ENCODE measurements at places on chromosomes 4 and X.
A peak's percentile ranks its signal among the peaks of the same experiment; 100 is the strongest.

DNA sequence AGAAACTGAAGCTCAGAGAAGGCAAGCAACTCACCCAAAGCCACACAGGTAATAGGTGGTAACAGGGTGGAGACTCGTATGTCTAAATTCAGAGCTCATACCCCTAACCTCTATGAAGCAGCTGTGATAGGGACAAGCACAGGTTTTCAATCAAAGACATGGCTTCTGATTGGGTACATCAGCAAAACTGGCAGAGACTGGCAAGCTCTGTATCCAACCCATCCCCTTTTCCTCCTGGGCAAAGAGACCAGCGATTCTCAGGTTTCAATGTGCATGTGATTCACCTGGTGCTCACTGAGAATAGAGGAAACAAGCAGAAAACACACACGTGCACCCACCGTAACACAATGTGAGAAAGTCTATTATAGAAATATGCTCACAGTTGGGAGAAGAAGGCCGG lies 153.0 kb downstream of the SMIM20 start:
- no peak for DNase-seq

GRCh38 chrX:148135738-148136137 lies 154.6 kb downstream of the FMR1NB start:
- DNase-seq = peak; percentile 20

GRCh38 chr4:142356801-142357200 lies 489.3 kb downstream of the INPP4B start:
- no peak for DNase-seq

GRCh38 chr4:86670756-86671155 lies 76.6 kb downstream of the PTPN13 start:
- DNase-seq = peak; percentile 68

DNA sequence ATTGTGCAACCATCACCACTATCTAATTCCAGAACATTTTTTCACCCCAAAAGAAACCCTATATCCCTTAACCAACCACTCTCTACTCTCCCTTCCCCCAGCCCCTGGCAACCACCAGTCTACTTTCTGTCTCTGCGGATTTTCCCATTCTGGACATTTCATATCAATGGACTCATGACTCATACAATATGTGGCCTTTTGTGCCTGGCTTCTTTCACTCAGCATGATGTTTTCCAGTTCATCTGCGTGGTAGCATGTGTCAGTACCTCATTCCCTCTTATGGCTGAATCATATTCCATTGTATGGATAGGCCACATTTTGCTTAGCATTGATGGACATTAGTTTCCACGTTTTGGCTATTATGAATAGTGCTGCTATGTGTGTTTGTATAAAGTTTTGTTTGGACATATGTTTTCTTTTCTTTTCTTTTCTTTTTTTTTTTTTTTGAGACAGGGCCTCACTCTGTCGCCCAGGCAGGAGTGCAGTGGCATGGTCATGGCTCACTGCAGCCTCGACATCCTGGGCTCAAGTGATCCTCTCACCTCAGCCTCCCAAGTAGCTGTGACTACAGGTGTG lies 335.4 kb downstream of the BCOR start:
- DNase-seq = peak; percentile 89

DNA sequence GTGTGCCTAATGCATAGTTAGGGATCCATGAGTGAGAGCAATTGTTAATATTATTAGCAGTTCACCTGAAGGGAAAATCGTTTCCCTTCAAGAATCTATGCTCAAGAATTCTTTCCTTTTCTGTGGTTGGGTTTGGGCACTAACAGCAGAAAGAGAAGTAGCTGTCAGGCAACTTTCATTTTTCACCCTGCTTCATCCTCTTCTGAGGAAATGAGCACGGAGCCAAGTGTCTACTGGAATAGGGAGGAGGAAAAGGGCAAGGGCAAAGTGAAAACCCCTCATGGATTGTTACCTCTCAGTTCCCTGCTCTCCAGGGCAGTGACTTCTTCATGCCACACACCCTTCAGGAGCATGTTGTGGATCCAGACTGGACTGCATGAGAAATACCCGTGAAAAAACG lies 2.6 kb upstream of the HPGDS start:
- no peak for DNase-seq

DNA sequence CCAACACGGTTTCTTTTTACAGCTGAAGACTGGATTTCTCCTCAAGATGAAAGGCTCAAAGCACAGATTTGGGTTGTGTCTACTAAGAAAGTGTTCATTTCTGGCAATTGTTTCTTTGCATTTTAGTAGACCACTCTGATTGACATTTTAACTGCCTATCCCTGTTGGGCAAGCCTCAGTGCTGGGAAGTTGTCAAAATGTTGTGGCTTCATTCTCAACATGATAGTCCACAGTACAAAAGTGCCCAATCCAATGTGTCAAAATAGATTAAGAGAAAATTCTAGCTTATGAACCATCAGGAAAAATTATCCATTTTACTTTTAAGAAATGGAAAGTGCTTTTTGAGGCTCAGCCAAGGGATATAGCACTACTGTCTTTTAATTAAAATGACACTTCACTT lies 323.9 kb upstream of the PRPS2 start:
- no peak for DNase-seq

DNA sequence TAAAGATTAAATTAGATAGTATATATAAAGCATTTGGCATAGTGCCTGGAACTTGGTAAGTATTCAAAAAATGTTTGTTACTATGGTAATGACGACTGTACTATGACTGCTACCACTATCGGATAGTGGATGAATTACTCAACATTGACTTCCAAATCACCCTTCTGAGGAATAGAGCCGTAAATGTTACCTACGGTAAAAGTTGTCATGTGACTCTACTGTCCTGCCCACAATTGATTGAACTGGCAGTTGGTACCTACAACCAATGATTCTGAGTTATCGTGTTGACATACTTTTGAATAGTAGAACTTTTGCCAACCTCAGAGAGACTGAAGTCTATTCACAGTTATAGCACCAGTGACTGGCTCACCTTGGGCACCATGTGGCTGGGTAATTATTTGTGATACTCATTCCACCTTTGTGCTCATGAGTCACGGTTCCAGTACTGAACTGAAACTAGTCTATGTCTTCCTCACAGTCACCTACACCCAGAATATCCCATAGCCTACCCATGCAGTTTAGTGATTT lies 185.5 kb upstream of the PITX2 start:
- DNase-seq = peak; percentile 25

- DNase-seq = peak; percentile 32
Observed at GRCh38 chr4:26151615-26152014, 169.2 kb upstream of the RBPJ start.

DNA sequence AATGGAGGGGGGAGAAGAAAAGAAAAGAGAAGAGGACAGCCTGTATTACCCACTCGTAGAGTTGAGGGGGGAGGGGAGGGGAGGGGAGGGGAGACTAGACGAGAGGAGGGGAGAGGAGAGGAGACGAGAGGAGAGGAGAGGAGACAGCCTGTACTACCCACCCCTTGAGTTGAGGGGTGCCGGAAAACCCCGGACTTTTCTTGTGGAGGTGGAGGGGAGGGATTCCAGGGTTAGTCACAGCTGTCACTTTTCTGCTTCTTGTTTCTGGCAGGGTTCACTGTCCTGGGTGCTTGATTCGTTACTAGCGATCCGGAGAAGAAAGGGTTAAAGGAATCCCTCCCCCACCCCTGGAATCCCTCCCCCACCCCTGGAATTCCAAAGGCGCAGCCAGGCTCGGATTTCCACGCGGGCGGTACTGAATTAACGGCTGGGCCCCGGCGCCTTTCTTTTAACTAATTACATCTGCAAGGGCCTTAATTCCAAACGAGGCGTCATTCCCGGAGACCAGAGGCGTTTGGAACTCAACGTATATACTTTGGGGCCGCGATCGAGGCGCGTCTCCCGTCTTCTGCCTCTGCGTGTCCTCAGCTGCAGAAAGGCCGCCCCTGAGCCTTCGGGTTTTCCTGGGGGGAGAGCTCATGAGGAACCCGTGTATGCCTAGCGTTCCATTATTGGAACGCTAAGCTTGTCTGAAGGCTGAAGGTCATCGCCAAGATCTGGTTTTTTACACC lies 20.1 kb upstream of the CSF2RA start:
- no peak for DNase-seq

DNA sequence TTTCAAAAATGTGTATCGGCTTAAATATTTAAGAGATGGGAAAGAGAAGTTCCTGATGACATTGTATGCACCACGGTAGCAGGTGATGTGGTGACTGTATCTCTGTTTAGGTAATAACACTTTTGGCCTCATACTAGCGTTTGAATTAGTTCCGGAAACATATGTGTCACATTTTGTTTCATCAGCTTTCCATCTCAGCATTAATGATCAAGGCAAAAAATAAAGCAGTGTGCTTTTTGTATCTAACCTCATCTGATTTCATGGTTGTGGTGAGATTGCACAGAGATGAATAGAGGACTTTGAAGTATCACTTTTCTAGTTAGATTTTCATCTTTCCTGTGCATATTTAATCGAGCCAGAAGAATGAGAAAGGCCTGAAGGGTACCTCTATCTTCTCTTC lies 206.4 kb upstream of the SPRY1 start:
- no peak for DNase-seq

DNA sequence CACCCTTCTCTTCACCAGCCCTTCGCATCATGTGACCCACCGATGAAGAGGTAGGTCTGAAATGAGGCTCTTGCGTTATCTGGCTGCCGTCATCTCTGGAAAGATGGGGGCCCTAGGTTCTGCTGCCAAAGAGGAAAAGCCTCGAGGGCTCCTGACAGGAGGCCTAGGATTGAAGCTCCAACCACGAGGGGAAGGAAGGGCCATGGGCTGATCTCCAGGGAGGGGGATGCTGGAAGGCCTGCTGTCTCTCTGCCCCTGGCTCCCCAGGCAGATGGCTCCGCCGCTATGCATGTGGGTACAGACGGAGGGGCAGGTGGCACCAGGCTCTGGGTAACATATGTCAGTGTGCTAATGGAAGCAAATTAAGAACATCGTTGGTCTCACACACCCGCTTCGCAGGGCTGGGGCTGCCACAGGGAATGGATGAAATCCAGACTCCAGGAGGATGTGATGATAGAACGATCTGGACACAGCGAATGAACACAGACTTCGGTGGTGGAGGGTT lies 44.9 kb downstream of the AFAP1 start:
- DNase-seq = no peak

DNA sequence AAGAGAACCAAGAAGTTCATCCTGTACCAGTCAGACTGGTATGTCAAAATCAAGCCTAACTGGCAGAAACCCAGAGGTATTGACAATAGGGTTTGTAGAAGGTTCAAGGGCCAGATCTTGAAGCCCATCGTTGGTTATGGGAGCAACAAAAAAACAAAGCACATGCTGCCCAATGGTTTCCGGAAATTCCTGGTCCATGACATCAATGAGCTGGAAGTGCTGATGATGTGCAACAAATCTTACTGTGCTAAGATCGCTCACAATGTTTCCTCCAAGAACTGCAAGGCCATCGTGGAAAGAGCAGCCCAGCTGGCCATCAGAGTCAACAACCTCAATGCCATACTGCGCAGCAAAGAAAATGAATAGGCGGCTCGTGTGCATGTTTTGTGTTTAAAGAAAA lies 172.7 kb upstream of the MED14 start:
- DNase-seq = peak; percentile 23

DNA sequence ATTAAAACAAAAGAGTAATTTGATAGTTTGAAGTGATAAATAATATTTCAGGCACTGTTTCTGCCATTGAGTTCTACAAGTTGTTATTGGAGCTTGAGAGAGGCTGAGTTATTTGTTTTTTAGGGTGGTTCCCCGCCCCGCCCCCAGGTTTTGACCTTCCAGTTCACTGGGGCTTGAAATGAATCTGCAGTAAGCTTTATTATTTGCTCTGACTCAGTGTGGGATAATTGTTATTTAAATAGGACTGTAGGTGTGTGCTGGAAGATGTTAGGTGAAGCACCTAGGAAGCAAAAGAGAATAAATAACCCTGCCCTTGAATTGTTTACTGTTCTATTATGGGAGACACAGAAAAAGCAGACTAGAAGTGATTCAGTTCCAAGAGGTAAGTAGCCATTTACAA lies 81.2 kb upstream of the KCNIP4 start:
- no peak for DNase-seq

GRCh38 chr4:26992657-26993361 lies 132.2 kb downstream of the STIM2 start:
- DNase-seq = peak; percentile 50

DNA sequence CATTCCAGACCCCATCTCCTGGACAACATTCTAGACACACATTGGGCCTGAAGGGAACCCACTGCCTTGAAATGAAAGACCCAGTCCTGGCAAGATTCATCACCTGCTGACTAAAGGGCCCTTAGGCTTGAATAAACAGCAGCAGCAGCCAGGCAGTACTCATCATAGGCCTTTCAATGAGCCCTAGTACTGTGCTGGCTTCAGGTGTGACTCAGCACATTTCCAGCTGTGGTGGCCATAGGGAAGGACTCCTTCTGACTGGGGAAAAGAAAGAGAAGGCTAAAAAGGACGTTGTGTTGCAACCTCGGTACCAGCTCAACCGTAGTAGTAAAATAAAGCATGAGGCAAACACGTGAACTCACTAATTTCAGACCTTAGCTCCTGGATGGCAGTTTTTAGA lies 344.0 kb downstream of the ACTRT1 start:
- no peak for DNase-seq

GRCh38 chr4:38612646-38613414 lies 51.2 kb upstream of the KLF3 start:
- no peak for DNase-seq

DNA sequence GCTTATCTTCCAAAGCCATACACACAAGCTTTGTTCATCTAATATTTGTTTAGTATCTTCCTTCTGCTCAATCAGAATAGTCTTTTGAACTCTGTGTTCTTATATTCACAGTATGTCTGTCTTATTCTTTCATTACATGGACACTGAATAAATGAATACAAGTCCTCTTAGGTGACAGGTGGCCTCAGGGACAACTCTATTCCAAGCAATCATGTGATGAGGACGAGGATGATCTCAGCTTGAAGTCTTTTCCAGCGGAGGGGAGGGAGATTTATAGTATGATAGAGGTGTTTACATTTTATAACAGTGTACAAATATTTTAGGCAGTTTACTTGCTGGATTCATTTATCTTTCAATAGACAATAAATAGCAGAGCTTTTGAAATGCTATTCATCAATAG lies 300.4 kb downstream of the NLGN4X start:
- DNase-seq = no peak

DNA sequence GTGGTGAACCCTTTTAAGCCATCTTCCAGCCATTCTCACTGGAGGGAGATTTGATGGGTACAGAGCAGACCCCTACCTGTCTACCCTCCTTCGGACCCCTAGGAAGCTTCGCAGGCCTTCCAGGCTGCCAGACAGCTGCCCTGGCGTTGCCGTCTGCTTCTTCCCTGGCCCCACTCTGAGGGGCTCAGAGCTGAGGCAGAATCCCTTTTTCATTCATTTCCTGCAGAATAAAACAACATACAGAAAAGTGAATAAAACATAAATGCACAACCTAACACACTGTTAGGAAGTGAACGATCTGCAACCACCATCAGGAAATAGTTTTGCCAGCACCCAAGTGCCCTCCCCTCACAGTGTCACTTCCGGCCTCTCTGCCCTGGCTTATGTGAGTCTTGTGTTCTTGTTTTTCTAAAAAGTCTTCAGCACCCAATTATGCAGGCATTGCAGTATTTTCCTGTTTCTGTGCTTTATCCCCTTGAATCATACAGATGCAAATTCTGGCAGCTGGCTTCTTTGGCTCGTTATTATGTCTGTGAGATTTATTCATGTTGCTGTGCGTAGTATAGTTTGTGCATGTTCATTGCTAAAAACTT lies 5.6 kb upstream of the ADD1 start:
- peak; percentile 80 for DNase-seq
